ENCODE measurements at places on chromosomes 2 and 18. TPM values are rescaled to one million over a fixed set of nuclear protein-coding genes. Genes with fewer than 3 reads are reported as not detected.

CTAGE1 gene
- under 0.01 TPM for total RNA-seq

TCF7L1 gene
- 3.0 TPM for total RNA-seq

FAP gene
- total RNA-seq: 62.3 TPM

TTC27 gene
- 7.1 TPM for total RNA-seq

MTCL1 gene
- 18.2 TPM for total RNA-seq

BUB1 gene
- 1.6 TPM for total RNA-seq

IL36G gene
- not detected for total RNA-seq

HEATR5B gene
- 9.2 TPM for total RNA-seq

TMEM198 gene
- 1.9 TPM for total RNA-seq

MSTN gene
- total RNA-seq: under 0.01 TPM

CNDP1 gene
- total RNA-seq: not detected

CXCR4 gene
- 0.47 TPM for total RNA-seq

FOXI3 gene
- not detected for total RNA-seq

All from pericardium fibroblast (primary cell).